ENCODE measurements at places on chromosomes 3 and 15. TPM values are rescaled to one million over a fixed set of nuclear protein-coding genes. Genes with fewer than 3 reads are reported as not detected.

- no peak for DNase-seq
- H3K27me3 ChIP-seq: no peaks in the 10 kb centered on the region
- no peaks in the 10 kb centered on the region for H3K4me1 ChIP-seq
- H3K4me3 ChIP-seq: no peak overlapping the region
- no peak overlapping the region for H3K27ac ChIP-seq
- no peaks in the 10 kb centered on the region for H3K36me3 ChIP-seq
These were observed 535.1 kb downstream of the NLGN1 start for GRCh38 chr3:173932624-173933023.

CLDN16 gene
- total RNA-seq: 0.27 TPM

CDCP1 gene
- 25.0 TPM for total RNA-seq

DNA sequence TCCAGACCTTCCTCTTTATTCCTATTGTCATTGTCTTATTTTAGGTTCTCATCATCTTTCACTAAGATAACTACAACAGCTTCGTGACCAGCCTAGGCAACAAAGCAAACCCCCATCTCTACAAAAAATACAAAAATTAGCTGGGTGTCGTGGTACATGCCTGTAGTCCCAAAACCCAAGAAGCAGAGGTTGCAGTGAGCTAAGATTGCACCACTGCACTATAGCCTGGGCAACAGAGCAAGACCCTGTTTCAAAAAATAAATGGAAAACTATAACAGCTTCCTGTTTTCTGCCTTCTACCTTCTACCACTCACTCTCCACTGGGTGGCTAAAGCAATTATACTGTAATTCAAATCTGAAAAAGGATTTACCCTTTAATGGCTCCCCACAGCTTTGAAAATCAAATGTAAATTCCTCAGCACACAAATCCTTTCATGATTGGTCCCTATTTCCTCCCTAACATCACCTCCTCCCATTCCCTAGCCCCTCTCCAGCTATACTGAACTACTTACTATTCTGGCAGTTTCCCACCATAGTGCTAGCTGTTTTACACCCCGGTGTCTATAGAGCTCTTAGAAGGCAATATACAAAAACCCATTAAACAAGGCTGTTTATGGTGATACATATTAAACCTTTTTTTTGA is 33.4 kb downstream of the LRRFIP2 start:
- H3K4me3 ChIP-seq: no peak overlapping the region
- no peaks in the 10 kb centered on the region for H3K27me3 ChIP-seq
- no peak for DNase-seq
- no peaks in the 10 kb centered on the region for H3K36me3 ChIP-seq
- peaks cover 17% of the 10 kb centered on the region for H3K4me1 ChIP-seq
- H3K27ac ChIP-seq: no peak overlapping the region

GRCh38 chr3:58723173-58723572 is 56.6 kb upstream of the FAM3D start:
- H3K4me3 ChIP-seq: no peak overlapping the region
- H3K4me1 ChIP-seq: peaks cover 23% of the 10 kb centered on the region
- DNase-seq: no peak
- H3K36me3 ChIP-seq: no peaks in the 10 kb centered on the region

DNA sequence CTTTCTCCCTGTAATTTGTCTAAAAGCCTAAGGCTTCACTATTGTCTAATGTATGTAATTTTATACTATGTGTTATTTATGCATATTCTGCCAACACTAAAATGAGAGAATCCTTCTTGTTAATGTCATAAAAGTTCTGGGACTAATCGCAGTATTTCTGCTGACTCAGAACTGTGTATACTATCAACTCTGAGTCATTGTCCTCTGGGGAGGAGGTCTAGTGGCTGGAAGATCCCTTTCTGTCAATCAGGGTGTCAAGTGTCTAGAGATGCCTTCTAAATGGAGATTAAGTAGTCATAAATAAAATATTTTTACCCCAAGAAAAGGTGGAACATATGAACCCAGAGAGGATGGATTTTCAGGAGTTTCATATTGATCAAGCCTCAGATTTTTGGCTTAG is 473.4 kb downstream of the AGBL1 start:
- no peak overlapping the region for H3K4me3 ChIP-seq
- H3K4me1 ChIP-seq: no peaks in the 10 kb centered on the region
- no peaks in the 10 kb centered on the region for H3K36me3 ChIP-seq
- no peaks in the 10 kb centered on the region for H3K27me3 ChIP-seq
- no peak for DNase-seq
- H3K27ac ChIP-seq: no peak overlapping the region

CPEB1 gene
- 0.82 TPM for total RNA-seq

DNA sequence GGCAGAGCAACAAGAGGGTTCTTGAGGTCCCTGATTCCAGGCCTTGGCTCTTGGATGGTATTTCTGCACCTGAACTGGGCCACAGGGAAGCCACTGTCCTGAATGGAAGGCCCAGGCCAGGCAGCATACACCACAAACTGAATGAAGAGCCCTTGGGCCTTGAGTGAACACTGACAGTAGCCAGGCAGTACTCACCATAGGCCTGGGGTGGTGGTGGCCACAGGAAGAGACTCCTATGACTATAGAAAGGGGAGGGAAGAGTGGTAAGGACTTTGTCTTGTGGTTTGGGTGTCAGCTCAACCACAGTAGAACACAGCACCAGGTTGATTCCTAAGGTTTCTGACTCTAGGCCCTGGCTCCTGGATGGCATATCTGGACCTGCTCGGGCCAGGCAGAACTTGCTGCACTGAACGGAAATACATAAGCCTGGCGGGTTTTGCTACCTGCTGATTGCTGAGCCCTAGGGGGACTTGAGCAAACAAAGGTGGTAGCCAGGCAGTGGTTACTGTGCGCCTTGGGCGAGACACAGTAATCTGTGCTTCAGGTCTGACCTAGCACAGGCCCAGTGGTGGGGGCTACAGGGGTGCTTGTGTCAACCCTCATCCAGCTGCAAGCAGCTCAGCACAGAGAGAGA is 241.4 kb downstream of the ISL2 start:
- no peak overlapping the region for H3K4me3 ChIP-seq
- no peaks in the 10 kb centered on the region for H3K27me3 ChIP-seq
- H3K27ac ChIP-seq: no peak overlapping the region
- no peak for DNase-seq
- H3K36me3 ChIP-seq: no peaks in the 10 kb centered on the region
